ENCODE measurements at places on chromosomes 11 and 22.

GRCh38 chr11:79119491-79120284 is 321.1 kb downstream of the TENM4 start:
- no peak for DNase-seq

- no peak for DNase-seq
Observed at GRCh38 chr11:34996958-34997357, 80.5 kb downstream of the PDHX start.

DNA sequence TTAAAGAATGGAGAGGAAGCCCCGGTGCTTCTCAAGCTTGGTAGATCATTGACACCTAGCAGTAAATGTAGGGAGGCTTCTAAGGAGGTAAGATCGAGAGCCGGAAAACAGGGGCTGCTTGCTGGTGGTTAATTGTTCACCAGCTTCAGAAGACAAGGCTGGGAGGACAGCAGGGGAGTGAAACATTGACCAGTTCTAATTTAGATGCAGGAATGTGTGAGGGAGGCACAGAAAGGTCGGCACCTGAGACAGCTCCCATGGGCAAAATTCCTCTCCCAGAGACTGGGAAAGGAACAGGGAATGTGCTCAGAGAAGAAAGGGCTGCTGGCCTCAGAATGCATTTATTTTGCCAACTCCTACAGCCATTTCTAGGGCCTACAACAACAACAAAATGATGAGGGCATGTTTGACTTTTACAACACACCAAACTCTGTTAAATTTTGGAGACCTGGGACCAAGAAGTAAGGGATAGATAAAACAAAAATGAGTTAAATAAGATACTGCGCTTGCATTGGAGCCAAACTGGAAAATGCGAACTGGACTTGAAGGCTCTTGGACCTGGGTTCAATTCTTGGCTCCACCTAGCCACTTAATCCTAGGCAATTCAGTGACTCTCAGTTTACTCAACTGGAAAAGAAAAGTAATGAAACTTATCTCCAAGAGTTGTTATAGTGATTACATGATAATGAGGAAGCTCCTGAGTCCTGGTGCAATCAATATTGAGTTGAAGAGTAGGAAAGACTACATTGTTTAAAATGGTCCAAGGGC is 31.0 kb downstream of the FZD4 start:
- DNase-seq: no peak

DNA sequence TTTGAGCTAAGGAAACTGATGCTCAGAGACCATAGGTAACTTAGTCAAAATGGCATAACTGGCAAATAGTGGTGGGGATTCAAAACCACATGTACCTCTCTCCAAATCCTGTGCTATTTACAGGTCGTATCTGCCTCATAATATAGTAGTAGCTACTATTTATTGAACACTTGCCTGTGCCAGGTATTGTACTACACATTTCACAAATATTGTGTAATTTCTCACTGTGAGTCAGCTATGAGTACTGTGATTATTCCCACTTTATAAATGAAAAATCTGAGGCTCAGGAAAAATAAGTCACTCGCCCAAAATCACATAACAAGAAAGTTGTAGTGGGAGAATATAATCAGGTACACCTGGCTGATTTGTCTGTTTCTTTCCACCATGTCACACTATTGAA is 199.8 kb upstream of the FAT3 start:
- DNase-seq: no peak
